ENCODE measurements at places on chromosomes 7 and 10.

DNA sequence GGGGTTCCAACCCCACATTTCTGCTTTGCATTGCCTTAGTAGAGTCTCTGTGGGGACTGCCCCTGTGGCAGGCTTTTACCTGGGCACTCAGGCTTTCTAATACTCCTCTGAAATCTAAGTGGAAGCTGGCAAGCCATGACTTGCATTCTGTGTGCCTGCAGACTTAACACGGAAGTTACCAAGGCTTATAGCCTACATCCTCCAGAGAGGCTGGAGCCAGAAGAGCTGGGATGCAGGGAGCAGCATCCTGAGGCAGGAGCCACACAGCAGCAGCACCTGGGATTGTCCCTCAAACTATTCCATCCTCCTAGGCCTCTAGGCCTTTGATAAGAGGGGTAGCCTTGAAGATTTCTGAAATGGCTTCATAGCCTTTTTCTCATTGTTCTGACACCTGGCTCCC, 22.1 kb upstream of the ABCC2 start:
- no peak for DNase-seq

DNA sequence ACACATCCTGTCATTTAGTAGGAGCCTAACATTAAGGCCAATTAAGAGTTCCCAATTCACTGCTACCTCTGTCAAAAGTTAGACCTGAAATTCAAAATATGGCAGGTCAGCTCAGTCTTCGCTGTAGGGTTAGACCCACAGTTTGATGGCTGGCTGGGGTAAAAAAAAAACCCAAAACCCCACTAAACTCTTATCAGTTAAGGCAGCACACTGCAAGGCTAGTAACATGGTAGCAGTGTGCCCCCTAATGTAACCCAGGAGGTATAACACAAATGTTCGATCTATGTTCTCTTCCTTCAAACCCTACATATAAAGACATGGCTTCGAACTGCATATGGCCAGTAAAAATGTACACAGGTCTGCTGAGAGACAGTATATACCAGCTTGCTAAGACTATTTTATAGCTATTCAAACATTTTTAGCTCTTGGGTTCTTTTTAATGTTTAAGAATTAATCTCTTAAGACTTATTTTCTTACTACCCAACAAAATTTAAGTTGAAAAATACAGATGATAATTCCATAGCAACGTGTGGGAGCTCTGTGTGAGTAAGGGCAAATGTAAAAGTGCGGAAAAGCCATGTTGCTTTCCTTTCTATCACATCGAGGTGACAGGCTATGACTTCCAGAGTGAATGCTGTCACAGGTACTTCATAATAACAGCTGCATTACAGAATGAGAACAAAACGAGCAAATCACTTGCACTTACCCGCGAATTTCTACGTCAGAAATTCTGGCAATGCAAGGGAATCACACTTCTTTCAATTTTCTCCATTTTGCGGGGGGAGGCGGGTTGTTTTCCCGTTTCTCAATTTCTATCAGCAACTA, 168.4 kb upstream of the IMMP2L start:
- no peak for DNase-seq

DNA sequence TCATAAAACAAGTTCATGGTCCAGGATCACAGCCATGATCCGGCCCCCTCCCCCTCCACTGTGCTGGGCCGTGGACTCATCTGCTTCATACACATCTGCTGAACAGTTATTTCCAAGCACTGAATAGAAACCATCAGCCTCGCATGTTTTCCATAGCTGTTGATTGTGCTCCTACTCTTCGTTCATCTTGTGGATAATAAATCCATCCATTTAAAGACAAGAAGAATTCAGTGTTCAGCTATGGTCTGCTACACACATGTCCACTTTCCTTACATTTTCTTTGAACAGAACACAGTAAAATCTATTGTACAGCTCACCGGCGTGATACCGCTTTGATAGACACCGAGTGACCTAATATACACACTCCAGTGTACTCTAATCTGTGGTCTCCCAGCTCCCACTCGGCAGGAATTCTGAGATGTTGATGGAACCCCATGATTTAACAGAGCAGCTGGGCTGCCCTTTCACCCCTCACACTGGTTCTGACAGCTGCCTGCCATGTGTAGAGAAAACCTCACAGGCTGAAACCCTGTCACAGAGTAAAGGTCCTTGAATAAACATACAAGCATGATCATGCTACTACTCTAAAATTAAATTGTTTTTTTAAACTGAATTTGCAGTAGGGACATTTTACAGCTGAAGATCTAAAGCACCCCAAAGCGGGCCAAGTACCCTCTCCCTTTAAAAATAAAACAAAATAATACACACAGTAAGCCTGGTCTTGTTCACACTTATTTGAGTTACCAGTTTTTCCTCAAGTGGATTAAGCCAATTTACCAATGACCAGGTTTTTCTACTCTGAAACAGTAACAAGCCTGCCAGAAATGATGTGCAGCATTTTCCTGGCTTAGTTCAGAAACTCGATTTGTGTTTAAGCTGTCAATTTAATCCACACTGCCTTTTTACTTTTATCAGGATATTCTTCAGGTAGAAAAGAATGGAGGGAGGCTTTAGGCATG, 95.1 kb upstream of the FZD1 start:
- no peak for DNase-seq

DNA sequence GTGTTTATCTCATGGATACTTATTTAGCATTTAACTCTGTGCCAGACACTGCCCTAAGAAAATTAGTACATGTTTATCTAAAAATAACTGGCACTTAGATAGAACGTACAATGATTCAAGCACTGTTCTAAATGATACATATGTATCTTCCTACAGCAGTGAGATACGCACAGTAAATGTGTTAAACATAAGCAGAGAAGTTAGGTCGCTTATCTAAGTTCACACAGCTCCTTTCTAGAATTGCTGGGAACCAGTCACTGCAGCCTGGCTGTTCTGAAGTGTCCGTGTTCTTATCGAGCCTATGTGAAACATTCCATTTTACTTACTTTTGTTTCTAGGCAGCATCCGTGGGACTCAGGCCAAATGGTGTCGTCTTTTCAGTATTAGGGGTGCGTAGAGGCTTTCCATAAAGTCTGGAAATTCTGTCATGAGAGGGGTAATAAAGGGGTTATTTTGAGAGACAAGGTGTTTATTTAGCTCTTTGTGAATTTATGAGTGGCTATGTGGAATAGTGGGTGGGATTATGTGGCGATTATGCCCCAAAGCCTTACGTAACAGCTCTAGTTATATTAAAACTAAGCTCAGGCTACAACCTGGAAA, 186.9 kb downstream of the SND1 start:
- DNase-seq, result no peak

GRCh38 chr10:6894405-6894804, 314.3 kb upstream of the PRKCQ start:
- DNase-seq, result no peak

GRCh38 chr7:92150450-92151017, 16.3 kb upstream of the CYP51A1 start:
- no peak for DNase-seq

DNA sequence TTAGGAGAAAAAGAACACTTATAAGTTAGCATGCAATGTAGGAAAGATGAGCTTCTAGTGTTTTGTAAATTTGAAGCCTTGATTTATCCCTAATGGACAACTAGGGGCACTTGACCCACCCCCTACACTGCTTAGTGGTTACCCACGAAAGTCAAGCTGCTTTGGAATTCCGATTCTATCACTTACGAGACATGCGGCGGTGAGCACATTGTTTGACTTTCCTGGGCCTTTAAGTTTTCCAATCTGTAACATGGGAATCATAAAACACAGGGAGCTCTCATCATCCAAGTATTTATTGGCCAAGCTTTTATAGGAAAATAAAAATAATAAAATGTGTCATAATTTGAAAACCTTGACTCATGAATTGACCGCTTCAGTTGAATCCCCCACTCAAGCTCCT, 78.7 kb upstream of the PDK4 start:
- no peak for DNase-seq

DNA sequence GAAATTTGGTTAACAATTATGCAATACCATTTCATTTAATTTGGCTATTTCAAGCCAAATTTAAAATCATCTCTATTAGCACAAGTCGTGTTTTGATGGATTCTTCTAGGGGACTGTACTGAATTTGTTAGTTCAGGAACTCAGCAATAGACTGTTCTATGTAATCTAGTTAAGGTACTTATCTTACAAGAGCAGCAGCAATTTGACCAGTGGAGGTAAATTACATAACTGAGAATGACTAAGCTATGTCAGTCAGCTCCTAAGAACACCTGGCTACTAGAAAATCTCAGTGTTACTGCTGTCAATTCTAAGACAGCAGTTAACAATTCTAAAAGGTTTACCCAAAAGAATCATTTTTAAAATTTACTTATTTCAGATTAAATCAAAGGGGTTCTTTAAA, 513.9 kb upstream of the ZWINT start:
- no peak for DNase-seq

- DNase-seq, result no peak
These were observed 46.1 kb upstream of the R3HCC1L start for GRCh38 chr10:98088186-98088971.

DNA sequence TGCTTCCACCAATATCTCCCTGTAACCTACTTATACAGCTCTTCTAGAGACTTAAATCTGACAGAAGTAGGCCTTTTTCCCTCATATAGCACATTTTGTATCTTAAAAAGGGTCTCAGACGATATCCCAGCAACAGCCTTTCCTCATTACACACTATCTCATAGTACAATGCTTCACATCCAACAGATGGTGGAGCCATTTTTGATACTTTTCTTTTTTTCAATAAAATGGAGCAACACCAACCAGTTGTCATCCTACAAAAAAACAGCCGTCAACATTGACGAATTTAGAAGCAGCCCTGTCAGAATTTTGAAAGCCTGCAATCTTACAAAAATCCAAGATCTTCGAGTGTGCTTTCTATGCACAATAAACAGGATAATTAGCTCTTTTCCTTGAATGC, 145.9 kb upstream of the NEBL start:
- no peak for DNase-seq

All from anterior cingulate cortex (tissue), 58 donors.